ENCODE measurements at places on chromosomes 6 and 20. TPM values are rescaled to one million over a fixed set of nuclear protein-coding genes. Genes with fewer than 3 reads are reported as not detected.
A peak's percentile ranks its signal among the peaks of the same experiment; 100 is the strongest.

GRCh38 chr20:40493549-40493948 is 195.5 kb downstream of the MAFB start:
- no peak for DNase-seq
- no peaks in the 10 kb centered on the region for H3K36me3 ChIP-seq
- peaks cover 3% of the 10 kb centered on the region for H3K27me3 ChIP-seq
- no peak overlapping the region for H3K4me3 ChIP-seq
- H3K27ac ChIP-seq: no peak overlapping the region

- H3K4me1 ChIP-seq: no peaks in the 10 kb centered on the region
- no peak overlapping the region for H3K27ac ChIP-seq
- no peaks in the 10 kb centered on the region for H3K36me3 ChIP-seq
- DNase-seq: no peak
- peaks cover 35% of the 10 kb centered on the region for H3K27me3 ChIP-seq
Measured at GRCh38 chr20:58774667-58775263, 75.9 kb downstream of the GNAS-AS1 start.

Gene MAVS
- total RNA-seq: 31.6 TPM

Gene SLC12A5
- total RNA-seq: not detected

- peaks cover 17% of the 10 kb centered on the region for H3K4me1 ChIP-seq
- no peak overlapping the region for H3K27ac ChIP-seq
- H3K36me3 ChIP-seq: peaks cover 91% of the 10 kb centered on the region
- DNase-seq: no peak
- H3K4me3 ChIP-seq: no peak overlapping the region
Measured at GRCh38 chr6:24847402-24847801, 48.7 kb upstream of the ARMH2 start.

DNA sequence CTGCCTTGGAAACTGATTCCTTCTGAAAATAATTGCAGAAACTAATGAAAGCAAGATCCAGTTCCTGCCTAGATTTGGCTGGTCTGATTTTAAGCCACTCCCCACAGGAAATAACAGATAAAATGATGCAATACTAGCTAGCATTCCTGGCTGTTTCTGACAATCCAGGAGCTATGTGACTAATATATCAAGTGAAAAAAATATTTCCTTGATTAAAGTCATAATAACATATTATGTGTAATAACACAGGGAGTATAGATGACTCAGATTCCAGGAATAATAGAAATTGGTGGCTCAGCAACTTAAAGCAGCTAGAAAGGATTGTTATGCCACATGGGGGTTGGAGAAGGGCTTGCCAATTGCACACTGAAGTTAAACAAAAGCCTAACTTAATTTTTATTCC is 182.7 kb upstream of the SALL4 start:
- no peak overlapping the region for H3K4me3 ChIP-seq
- DNase-seq: no peak
- peaks cover 2% of the 10 kb centered on the region for H3K4me1 ChIP-seq
- H3K27me3 ChIP-seq: no peaks in the 10 kb centered on the region

Gene METTL24
- not detected for total RNA-seq

DNA sequence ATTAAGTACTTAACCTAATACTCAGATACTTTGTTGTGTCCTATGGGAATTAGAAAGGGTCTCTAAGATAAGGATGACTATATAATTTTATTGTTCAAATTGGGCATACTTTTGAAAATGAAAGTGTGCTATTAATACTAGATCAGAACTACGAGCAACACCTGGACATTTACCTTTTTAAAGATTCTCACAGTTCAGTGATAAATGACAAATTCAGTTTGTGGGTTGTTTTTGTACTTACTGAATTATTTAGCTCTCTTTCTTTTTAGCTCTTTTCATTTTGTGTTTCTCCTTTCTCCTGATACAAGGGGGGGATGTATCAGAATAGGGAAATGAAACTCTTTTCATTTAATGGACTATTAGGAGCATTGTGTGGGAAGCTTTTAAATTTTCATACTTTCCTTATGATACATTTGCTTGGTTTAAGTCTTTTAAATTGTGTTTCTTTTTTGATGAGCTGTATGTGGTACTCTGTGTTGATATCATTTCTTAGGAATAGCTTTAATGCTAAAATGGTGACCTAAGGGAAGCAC is 47.5 kb downstream of the PHF3 start:
- DNase-seq: no peak
- peaks cover 52% of the 10 kb centered on the region for H3K36me3 ChIP-seq
- H3K4me1 ChIP-seq: peaks cover 7% of the 10 kb centered on the region
- no peaks in the 10 kb centered on the region for H3K27me3 ChIP-seq
- no peak overlapping the region for H3K27ac ChIP-seq
- no peak overlapping the region for H3K4me3 ChIP-seq

DNA sequence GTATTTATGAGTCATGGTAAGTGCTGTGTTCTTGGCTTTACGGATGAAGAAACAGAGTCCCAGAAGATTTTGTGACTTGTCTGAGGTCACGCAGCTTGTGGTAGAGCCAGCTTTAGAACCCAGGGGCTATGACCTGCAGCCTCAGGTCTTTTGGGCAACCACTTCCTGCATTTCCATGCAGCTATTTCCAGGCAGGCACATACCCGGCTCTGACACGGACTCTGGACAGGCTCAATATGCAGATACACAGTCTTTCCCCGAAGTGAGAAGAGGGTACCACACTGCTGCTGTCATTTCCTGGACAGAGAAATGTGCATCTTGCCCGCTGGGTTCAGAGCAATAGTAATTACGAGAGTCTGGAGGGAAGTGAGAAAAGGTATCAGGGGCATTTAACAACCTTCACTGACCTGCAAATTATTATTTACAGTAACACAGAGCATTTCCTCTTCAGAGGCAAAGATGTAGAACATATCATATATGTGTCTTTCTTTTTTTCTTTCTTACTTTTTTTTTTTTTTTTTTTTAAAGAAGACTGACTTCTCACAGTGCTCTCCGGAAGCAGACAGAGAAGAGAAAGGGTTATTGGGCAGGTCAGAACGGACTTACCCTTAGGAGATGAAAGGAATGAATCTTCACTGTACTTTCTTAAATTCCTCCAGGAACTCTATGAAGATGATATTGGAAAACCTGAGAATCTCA is 185.1 kb downstream of the CLIC5 start:
- peak; percentile 77 for DNase-seq
- peaks cover 17% of the 10 kb centered on the region for H3K36me3 ChIP-seq
- H3K27me3 ChIP-seq: no peaks in the 10 kb centered on the region

DNA sequence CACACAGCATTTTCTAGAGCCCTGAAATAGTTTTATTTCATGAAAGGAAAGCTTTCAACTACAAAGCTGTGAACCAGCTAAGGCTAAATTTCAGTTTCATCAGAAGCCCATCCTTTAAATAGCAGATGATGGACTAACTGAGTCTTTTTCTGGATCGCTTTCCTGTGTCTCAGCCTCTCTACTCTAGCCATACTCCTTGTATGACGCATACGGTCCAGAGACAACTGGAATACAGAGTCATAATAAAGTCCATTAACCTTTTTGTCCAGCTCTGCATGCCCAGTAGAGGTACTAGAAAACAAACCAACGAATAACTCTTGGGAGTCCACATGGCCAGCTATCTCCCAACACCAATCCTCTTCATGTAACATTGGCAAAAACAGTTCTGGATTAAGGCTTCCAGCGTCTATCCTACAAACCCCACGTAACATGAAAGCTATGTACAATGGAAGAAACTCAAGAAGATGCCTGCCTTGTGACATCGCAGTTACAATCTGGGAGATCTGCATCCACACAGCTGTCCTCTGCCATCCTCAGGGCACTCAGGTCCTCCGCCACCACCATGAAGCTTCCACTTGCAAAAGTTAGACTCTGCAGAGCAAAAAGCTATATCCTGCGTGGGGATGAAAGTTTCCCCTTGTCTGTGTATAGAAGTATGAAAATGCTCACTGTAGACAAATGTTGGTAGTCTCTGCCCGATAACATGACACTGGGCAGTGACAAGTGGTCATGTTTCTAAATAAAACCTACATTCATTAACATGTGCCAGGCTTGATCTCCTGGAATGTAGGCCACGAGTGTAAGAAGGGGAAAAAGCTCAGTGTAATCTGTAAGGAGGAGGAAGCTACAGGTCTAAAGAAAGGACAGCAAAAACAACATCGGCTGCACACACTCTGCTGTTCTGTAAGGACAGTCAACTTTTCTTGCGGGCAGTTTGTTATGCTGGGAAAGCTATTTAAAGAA is 360.4 kb downstream of the ESR1 start:
- H3K27ac ChIP-seq: no peak overlapping the region
- peaks cover 65% of the 10 kb centered on the region for H3K36me3 ChIP-seq
- no peak for DNase-seq
- H3K4me1 ChIP-seq: peaks cover 29% of the 10 kb centered on the region
- H3K4me3 ChIP-seq: no peak overlapping the region

Measured in activated CD4-positive, alpha-beta memory T cell treated with anti-CD3 and anti-CD28 coated beads, Interleukin-2, amount 10 ng/mL, durations not matched to agents 7 days and 5 days (primary cell).